NCI-H2081 (cell line): ENCODE measurements at places on chromosomes 12 and 14.
A peak's percentile ranks its signal among the peaks of the same experiment; 100 is the strongest.

DNA sequence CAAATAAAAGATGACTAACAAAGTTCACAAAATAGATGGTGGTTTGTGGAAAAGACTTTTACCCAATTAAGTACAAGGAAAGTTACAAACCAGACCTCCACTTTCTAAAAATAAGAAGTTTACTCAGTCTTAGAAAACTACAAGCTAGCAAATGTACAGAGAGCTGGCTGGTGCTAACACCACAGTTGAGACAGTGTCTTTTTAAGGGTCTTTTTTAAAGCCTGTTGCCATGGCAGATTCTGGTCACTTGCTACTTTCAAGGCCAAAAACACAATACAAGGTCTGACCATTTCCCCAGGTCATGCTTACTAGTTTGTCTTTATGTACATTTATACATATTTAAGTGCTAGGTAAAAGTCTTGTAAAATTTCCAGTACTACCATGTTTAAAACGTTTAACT, 2.4 kb downstream of the BTG1 start:
- no peak for DNase-seq

DNA sequence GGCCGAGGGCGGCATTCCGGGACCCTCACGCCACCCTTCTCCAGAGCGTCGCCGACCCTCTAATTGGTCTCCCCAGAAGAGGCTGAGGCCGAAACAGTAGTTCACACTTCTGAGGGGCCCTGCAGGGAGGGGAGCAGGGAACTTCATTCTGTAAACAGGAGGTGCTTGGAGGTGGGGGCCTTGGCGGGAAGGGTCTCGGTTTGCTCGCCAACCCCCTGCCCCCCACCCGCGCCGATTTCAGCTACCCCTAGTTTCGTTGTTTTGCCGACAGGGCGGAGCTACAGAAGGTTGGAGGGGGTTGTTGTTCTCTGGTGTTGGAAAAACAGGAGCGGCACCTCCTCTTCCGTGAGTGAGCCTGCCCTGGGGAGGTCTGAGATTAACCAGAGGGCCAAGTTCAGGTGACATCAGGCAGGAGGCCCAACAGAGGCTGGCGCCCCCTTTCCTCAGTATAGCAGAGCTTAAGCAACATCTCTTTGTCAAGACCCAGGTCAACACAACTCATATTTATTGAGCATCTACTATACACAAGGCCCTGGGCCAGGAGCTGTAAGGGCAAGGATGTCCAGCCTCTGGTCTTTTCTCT, 682 bp downstream of the ERBB3 start:
- DNase-seq = no peak

GRCh38 chr14:22626590-22626989, 17.6 kb downstream of the OR6J1 start:
- no peak for DNase-seq

DNA sequence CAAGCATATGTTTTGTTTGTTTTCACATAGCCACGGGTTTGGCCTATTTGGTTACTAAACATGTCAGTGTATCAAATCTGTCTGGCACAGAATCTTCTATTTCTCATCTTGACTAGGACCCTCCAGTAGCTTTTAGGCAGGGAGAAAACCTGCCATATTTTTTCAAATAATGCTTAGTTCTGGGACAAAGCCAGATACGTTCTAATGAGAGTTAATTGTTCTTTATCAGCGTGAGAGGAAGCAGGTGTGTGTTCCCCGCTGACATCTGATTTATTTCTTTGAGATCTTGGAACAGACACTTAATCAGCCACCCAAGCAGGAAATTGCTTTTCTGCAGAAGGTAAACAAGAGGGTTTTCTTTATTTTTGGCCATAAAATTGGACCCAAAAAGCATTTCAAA, 54.8 kb downstream of the GOLGA5 start:
- DNase-seq = peak; percentile 79

GRCh38 chr14:97395068-97395467, 597.9 kb downstream of the VRK1 start:
- DNase-seq = no peak

DNA sequence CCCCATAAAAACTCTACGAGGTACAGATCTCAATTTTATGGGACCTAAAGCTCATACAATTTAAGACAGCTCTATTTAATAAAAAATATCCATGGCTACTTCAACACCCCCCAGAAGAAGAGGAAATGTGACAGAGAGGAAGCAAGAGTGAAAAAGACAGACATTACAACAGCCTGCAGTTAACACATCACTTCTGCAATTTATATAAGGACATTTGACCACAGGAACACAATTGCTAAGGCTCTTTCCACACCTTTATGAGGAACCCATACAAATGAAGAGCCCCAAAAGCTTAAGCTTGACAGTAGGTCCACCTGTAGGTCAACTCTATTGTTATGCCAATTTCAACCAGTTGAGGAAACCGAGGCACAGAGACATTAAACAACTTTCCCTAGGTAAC, 5.6 kb downstream of the OR10P1 start:
- no peak for DNase-seq

DNA sequence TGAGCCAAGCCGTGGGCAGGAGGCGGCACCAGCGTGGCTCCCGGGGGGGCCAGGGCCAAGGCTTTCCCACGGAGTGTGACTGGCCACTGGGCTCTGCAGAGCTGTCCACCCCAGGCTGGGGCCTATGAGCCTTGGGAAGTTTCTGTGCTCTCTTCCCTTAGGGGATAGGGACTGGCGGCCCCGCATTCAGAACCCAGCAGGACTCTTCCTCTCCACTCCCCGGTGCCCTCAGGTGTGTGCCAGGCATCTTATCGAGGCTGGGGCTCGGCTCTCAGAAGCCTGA, 17.8 kb upstream of the EIF2B2 start:
- no peak for DNase-seq

DNA sequence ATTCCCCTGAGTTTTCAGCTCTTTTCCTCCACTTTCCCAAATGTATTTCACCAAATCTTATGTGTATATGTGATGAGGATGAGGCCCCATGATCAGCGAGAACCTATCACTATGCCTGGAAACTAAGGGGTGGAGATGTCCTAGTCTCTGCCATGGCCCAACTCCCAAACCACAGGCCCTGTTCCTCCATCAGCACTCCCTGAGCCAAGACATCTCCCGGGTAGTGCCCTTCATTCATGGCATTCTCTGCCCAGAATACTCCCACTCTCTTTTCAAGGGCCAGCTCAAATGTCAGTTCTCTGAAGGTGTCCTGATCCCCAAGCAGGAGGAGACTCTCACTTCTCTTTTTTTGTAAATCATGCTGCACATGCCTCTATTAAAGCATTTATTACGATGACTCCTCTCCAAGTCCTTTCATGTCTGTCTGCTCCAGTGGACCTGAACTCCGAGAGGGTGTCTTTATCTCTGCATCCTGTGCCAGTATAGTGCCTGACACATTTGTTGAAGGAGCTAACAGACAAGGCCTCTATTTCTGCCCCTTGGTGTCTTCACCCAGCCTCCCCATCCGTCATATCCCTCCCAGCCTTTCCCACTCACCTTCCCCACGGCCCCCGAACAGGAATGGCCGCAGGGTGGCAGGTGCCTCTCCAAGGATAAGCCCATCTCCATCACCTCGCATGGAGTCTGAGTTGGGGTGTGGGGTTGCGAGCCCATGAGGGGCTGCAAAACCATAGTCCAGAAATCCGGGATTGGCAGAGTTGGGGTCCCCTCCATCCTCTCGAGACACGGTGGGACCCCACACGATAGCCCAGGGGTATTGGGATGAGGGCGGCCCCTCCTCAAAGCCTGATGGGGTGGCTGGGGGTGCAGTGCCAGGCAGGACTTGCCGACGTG, 3.7 kb downstream of the PIANP start:
- no peak for DNase-seq

GRCh38 chr14:58864751-58865513, 227.2 kb downstream of the DACT1 start:
- DNase-seq = no peak

- DNase-seq = no peak
These were observed 26.5 kb downstream of the PLEKHG3 start for GRCh38 chr14:64730681-64731080.

DNA sequence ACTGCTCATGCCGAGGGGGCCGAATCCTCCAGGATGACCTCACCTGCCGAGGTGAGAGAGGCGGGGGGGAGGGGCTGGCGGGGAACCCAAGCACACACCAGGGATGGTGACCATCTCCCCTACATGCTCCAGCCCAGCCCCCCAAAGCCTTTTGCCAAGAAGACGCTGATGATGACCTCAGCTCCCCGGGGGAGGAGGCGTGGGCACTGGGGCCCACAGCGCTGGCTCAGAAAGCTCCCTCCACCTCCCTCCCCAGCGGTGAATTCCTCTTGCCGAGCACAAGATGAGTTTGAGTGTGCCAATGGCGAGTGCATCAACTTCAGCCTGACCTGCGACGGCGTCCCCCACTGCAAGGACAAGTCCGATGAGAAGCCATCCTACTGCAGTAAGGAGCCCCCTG, 23.7 kb upstream of the NXPH4 start:
- DNase-seq = no peak

- DNase-seq = no peak
These were observed 11.5 kb upstream of the IL22 start for GRCh38 chr12:68264857-68265256.

DNA sequence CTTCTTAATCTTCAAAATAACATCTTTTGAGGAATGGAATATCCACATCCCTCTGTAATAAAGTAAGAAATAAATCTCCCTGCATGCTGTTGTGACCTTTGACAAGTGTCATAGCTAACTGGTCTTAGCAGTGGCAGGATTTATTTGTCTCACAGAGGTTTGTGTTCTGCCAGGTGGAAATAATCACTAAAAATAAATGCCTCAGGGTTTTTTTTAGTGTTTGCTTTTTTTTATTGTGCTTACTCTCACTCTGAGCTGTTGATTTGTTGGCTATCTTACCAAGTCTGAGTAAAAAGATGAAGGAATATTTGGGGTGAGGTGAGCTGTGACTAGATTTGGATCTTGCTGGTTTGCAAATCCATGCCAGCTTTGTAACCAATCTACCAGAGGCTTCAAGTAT, 285.4 kb downstream of the ALG10B start:
- no peak for DNase-seq

DNA sequence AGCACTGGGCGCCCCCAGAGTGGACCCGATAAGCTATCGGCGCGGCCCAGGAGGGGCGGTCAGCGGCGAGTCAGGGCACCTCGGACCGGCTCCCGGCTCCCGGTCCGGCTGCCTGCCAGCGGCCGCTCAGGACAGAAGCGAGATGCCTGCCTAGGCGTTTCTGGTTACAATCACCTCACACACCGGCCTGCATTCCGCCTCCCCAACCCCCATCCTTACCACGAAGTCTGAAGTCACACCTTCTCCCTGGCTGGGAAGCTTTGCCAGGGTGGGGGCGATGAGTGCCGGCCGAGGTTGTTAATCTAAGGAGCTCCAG, 42.6 kb upstream of the TBX5 start:
- no peak for DNase-seq

DNA sequence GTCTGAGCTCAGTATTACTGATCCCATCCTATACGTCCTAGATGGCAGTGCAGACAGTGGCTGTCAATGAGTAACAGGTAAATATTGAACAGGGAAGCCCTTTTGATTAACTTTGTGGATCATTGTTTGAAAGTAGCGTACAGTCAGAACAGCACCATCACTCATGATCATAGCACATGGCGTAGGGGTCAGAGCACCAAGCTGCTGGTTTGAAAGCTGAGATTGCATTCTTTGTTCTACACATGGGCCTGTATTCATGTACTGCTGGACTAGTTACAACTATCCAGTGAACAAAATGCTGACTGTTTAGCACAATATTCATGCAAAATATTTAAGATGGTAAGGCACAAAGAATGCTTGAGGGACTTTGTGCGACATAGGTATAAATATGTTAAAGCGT, 131.8 kb downstream of the NPAS3 start:
- DNase-seq = no peak

- DNase-seq = no peak
These were observed 68.8 kb downstream of the TMX1 start for GRCh38 chr14:51308866-51309265.

GRCh38 chr12:4056910-4057845, 184.0 kb upstream of the PARP11 start:
- DNase-seq = no peak
